ENCODE measurements at places on chromosomes 16 and 17.
A peak's percentile ranks its signal among the peaks of the same experiment; 100 is the strongest.

GRCh38 chr17:32385121-32385520 is 35.2 kb downstream of the ZNF207 start:
- DNase-seq = no peak

DNA sequence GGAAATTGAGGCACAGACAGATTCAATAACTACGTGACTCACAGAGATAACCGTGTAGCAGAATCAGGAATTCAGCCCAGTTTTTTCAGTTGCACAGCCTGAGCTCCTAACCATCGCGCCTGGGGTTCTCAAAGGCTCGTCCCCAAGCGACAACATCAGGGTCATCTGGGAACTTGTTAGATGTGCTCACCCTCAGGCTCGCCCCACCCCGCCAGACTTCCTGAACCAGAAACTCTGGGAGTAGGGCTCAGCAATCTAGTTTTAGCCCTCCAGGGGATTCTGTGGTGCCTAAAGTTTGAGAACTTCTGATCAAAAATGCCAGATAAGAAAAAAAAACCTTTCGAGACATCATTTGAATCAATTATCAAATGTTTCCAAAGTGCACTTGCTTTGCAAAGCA is 559.8 kb downstream of the WWOX start:
- DNase-seq = no peak

- DNase-seq = no peak
Measured at GRCh38 chr17:72898725-72899124, 193.8 kb downstream of the SLC39A11 start.

GRCh38 chr16:77539421-77540034 is 104.7 kb upstream of the ADAMTS18 start:
- DNase-seq = no peak

GRCh38 chr17:65559804-65560627 is 1.4 kb downstream of the AXIN2 start:
- peak; percentile 48 for DNase-seq

- DNase-seq = peak; percentile 27
Measured at GRCh38 chr16:3879258-3879886, 1.1 kb downstream of the CREBBP start.

- no peak for DNase-seq
Measured at GRCh38 chr16:60727851-60728250, 1308.4 kb downstream of the CDH8 start.

DNA sequence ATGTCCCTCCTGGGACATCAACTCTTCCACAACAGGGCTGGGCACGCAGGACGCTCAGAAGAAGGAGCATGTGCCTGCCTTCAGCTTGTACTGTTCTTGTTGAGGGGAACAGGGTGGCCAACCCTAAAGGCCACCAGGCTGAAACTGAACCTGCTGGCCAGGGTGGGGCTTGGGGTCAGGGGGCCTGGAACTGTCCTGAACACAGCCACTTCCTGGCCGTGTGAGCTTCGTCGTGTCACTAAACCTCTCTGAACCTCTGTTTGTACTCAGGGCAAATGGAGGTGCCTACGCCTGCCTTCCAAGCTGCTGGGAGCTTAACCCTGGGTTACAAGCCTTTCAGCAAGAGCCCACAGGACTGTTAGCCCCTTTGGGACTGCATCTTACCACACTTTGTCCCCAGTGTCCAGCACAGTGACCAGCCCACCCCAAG is 6.7 kb downstream of the ARHGAP27 start:
- no peak for DNase-seq

- DNase-seq = no peak
Measured at GRCh38 chr16:50876263-50876662, 134.4 kb downstream of the CYLD start.

DNA sequence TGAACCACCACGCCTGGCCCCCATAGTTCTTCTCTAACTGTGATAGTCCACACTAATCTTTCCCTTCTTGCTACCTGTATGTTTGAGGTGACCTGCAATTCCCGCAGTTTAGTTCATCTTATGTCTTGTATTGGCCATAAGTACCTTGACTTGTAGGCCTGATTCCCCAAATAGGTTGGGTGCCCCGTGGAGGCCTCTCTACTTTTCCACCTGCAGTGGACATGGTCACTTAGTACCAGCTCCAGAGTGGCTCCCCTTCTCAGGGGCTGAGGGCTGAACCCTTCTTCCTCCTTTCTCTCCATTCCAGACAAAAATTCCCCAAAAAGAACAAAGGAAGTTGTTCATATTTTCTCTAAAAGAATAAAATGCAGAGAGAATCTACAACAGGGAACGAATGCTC is 33.5 kb upstream of the CES5A start:
- DNase-seq = no peak

GRCh38 chr17:14361945-14362508 is 61.1 kb downstream of the HS3ST3B1 start:
- DNase-seq = no peak

GRCh38 chr16:84557504-84557903 is 53.0 kb upstream of the MEAK7 start:
- no peak for DNase-seq

GRCh38 chr16:55645986-55646385 is 9.8 kb upstream of the SLC6A2 start:
- DNase-seq = no peak

GRCh38 chr16:1133271-1133670 is 19.6 kb upstream of the CACNA1H start:
- no peak for DNase-seq

GRCh38 chr16:30715750-30716445 is 16.9 kb downstream of the SRCAP start:
- DNase-seq = peak; percentile 75

DNA sequence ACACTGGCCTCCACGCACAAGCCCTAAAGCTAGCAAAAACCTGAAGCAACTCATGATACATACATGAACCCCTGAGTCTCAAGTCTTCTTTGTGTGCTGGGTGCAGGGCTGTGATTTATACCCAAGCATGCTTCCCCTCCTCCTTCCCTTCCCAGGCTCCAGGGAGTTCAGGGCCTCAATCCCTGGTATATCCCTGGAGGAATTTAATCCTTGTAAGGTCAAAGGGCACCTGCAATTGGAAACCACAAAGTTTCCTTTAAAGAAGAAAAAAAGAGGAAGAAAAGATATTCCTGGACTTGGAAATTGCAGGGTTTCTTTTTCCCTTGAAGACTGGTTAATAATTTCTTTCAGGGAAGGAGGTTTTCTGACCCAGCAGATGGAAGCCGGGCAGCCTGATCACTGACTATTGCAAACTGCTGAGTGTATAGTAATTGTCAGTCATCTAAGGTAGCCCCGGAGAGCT is 182.3 kb downstream of the AATF start:
- peak; percentile 39 for DNase-seq

- DNase-seq = no peak
Measured at GRCh38 chr16:86428729-86429517, 81.4 kb upstream of the FOXF1 start.

- DNase-seq = no peak
Measured at GRCh38 chr17:17422217-17422610, 54.6 kb upstream of the MED9 start.

GRCh38 chr17:75845058-75845711 is 981 bp upstream of the UNC13D start:
- DNase-seq = peak; percentile 71

- no peak for DNase-seq
Measured at GRCh38 chr17:45388604-45389325, 43.9 kb downstream of the ARHGAP27 start.

DNA sequence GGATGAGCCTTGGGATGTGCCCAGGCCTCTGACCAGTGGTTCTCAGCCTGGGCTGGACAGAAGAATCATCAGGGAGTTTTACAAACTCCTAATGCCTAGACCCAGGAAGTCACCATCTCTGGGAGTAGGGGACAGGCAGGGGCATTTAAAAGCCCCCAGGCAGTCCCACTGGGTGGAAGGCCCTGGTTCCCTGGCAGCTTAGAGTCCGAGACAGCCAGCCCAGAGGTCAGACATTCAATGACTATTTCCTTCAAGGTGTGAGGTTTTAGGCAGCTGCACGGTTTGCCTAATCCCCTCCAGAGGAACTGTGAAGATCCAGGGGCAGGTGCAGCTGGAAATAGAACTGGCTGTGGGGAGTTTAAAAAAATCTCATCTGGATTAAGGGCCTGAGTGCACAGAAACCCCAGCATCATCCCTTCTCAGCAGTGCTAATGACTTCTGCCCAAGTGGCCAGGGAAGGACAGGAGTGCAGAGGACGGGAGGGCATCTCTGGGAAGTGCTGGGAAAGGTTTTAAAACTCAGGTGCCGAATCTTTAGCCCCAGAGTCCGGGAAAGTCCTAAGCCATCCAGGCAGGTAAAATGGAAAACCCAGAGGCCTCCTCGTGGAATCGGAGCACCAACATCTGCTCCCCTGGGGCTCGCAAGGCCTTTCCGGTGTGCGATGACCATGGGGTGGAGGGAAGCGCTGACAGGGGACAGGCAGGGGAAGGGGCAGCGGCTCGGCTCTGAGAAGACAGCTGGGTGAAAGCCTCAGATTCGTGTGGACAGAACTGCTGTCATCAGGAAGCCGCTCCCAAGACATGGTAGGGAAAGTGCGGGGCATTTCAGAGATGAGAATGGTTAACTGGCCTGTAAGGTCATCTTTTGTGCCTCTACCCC is 1.5 kb upstream of the LGALS3BP start:
- no peak for DNase-seq

DNA sequence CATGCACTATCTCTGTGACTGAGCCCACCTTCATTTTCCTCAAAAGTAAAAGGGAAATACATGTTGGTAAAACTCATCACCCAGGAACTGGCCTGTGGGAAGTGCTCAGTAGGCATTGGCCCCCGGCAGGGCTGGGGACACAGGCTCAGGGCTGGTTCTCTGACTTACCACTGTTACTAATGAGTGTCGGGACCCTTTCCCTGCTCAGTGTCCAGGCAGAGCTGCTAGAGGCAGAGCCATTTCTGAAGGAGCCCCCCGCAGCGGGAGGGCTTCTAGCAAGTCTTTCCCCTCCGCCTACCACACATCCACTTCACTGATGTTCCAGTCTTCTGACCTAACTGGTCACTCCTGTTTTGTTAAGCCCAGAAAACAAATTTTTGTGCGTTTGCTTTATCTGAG is 1.7 kb upstream of the PEMT start:
- DNase-seq = no peak

DNA sequence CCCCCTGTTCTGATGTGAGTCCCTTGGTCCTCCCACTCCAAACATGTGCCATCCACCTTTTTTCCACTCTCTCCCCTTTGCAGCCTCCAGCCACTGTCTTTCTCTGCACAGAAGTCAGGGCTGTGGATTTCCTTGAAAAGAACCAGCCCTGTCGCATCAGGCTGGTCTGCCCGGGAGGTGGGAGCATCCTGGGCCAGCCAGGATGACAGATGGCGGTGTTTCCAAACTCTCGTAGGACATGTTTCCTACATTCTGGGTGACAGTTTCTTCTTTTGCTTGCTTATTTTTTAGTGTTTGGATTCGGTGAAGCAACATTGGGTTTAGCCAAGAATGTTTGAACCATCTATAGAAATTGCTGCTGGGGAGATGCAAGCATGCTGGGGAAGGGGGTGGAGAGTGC is 100.8 kb downstream of the CCDC182 start:
- DNase-seq = no peak

DNA sequence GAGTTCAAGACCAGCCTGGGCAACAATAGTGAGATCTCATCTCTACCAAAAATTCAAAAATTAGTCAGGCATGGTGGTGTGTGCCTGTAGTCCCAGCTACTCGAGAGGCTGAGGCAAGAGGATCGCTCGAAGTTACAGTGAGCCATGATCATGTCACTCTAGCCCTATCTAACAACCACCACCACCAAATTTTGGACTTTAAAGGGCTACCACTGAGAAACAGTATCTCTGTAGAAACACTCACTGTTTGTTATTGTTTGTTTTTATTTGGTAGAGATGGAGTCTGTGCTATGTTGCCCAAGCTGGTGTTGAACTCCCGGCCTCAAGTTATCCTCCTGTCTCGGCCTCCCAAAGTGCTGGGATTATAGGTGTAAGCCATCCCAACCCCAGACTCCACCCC is 1.3 kb upstream of the UBALD2 start:
- DNase-seq = no peak

DNA sequence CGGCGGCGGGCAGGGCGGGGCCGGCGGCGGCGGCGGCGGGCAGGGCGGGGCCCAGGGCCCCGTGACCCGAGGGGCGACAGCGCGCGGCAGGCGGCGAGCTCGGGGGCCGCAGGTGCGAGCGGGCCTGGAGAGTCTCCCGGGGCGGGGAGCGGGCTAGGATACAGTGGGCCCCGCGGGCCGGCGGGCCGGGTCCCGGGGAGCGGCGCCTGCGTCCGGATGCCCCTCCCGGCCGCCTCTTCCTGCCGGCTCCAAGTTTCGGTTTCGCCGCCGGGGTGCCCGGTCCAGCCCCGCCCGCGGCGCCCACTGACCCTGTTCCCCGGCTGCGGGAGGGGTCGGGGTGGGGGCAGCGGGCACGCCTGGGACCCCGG is at the start of gene RNF213:
Gene RNF213, plus strand, starts transcription at position 62 of the 368 bp plus-strand sequence. CDS start 2,830 bp downstream, outside the sequence.
- peak; percentile 50 for DNase-seq

- DNase-seq = no peak
Measured at GRCh38 chr17:14815079-14815478, 450.0 kb downstream of the PMP22 start.

GRCh38 chr17:31608659-31609254 is 217.3 kb downstream of the RAB11FIP4 start:
- no peak for DNase-seq

DNA sequence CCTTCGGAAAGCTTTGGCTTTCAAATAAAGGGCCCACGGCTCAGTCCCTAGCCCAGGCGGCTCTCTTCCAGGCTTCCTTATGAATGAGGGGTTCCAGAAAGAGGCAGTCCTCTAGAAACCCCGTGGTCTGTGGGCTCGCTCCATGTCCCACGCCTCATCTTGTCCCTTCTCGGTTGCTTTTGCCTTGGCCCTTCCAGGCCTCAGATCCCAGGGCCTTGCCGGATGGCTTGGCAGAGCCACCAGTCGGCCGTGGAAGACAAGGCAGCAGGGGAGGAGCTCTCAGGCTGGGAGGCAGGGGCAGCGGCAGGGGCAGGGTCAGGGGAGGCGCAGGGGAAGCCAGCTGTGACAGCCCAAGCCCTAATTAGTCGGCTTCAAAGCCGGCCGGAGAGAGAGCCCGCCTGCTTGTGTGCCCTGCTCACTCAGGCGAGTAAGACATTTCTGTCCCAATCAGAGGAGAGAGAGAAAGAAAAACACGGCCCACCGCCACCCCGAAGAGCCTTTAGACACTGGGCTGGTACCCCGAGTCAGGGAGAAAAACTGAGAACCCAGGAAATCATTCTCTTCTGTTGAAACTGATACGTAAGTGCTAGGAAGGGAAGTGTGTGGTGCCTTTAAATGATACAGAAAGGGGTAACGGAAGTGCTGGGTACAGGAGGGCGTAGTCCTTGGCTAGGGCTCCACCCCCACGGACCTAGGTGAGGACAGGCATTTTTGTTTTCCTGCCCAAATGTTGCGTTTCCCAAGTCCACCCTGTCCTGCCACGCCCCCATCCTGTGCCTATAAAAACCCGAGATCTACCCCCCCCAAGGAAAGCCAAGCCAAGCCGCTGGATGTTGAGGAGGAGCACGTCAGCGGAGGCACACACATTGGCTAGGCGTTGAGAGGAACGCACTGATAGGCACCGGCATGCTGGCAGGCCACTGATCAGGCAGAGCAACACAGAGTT is 27.8 kb upstream of the MEIOC start:
- no peak for DNase-seq
